ENCODE measurements at places on chromosomes 6 and 20.
A peak's percentile ranks its signal among the peaks of the same experiment; 100 is the strongest.

DNA sequence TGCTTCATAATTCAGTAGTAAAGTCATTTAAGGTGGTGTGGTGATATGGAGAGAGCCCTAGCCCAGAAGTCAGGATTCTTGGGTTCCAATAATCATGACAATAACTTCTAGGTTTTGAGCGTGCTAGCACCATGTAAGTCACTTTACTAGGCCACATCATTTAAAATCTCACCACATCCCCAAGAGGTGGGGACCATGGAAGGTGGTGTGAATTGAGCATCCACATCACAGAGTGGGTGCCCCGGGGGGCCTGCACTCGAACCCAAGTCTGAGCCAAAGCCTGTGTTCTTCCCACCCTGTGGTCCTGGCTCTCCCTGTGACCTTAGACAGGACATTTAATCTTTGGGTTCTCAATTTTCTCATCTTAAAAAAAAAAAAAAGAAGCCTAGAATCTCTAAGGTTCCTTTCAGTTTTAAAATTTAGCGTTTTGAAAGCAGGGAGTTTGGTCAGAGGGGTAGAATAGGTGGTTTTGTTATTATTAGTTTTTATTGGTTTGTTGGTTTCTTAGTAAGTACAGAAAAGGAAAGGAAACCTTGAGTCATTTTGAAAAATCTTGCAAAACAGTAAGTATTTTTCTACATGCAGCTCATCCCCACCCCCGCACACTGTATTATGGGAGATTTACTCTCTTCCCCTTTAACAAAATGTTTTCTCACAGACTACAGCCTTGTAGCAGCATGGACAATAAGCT lies 26.4 kb downstream of the ARMC2 start:
- DNase-seq, result peak; percentile 83

DNA sequence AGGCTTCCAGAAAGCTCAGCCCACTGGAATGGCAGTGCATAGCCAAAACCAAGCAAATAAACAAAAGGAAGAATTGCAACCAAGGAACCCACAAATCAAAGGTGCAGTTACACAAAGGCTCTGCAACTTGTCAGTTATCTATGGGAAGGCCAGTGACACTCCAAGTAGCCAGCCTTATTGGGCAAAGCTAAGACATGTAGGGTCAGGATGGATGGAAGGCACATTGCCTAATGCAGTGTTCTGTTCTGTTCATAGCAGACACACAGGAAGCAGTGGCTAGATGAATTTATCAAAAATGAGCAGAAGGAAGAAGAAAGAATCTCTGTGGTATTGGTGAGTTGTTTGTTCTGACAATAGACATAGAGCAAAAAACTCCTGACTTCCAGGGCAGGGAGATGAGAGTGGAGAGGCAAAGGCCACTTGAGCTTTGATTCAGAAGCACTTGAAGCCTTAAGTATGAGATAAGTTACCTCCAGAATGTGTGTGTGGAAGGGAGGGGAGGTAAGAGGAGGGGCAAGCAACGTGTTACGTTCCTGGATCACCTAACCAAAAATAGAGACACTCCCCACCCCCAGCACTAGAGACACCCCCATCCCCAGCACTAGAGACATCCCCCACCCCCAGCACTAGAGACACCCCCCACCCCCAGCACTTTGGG lies 57.9 kb upstream of the AKAP12 start:
- no peak for DNase-seq

- peak; percentile 19 for DNase-seq
These were observed 53.5 kb upstream of the CEP85L start for GRCh38 chr6:118704915-118705314.

- DNase-seq, result no peak
These were observed 21.5 kb downstream of the OLIG3 start for GRCh38 chr6:137472641-137473137.

DNA sequence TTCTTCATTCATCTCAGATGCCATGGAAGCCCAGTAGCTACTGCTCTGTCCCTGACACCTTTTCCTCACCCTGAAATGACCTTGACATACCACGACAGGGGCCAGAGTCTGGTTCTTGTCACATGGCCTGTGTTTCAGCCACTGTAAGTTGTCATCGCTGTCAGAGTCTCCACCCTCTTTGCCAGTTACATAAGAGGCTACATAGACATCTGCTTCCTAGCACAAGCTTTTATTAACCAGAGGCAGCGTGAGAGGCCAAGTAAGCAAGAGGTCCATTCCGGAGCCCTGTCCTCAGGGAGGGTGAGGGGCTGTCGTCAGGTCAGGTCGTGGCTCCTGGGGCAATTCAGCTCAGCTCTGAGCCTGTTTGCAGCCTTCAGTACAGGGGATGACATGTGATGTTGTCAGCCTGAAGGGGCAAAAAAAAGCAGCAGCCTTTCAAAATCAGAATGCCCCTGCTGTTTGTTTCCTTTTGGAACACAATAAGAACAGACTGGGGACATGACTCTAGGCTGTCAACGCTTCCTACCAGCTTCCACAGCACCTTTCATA lies 146.3 kb downstream of the MTFR2 start:
- DNase-seq, result no peak

DNA sequence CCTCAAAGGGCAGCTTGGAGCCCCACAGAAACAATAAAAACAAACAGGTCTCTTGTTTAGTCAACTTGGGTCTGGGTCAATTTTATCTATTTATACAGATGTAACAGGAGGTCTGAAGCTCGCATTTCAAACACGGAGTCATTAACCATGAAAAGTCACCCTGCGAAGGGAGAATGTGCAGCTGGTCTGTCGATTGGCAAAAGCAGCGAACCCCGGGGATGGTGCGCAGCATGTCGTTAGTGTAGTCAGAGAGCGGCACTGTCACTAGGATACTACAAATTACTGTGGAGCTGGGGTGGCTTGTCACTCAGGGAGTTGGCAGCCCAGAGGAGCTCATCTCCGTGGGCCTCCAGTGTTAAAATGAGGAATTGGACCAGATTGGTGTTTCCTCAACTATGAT lies 190.4 kb upstream of the ARG1 start:
- no peak for DNase-seq

DNA sequence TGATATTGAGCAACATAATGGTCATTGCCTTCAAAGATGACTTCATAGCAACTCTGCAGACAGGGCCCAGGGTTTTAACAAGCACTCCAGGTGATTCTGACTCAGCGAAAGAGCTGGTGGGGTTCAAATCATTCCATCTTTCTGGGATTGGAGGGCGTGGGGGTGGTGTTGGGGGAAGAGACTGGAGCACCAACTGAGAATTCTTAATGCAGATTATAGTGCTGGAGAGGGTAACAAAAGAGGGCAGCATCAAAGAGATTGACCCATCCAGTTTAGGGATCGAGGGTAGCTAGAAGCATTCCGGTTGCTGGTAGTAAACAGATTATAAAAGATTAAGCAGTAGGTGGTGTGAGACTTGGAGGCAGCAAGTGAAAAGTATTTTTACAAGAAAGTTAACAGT lies 15.9 kb downstream of the PFDN4 start:
- no peak for DNase-seq

GRCh38 chr20:22698259-22698842 lies 114.0 kb upstream of the FOXA2 start:
- no peak for DNase-seq

- DNase-seq, result peak; percentile 37
These were observed 531.9 kb upstream of the MAN1A1 start for GRCh38 chr6:119881416-119881815.

- no peak for DNase-seq
These were observed 17.8 kb downstream of the HIVEP2 start for GRCh38 chr6:142927271-142927580.

GRCh38 chr20:380763-381580 lies 412 bp downstream of the TRIB3 start:
- peak; percentile 89 for DNase-seq

- no peak for DNase-seq
These were observed 338.7 kb upstream of the RUNX2 start for GRCh38 chr6:44989391-44989790.

DNA sequence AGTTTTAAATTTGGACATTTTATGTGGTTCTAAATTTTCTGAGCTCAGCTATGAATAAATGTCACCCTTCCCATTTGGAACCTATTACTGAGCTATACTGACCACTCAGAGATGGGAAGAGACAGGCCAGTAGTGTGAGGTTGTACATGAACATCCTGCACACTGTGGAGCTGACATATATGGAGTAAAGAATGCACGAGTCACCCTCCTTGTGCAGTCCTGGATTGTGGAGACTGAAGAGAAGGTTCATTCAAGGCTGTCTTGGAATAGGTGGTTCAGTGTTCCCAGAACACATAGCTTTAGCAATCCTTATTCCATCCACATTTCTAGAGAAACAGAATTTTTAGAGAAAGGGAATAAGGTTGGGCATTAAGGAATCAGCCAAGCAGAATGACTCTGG lies 50.3 kb upstream of the OGFRL1 start:
- DNase-seq, result peak; percentile 28

- no peak for DNase-seq
These were observed 68.6 kb upstream of the FYN start for GRCh38 chr6:111941686-111942330.

- no peak for DNase-seq
These were observed 60.0 kb upstream of the EZR start for GRCh38 chr6:158879180-158879579.

DNA sequence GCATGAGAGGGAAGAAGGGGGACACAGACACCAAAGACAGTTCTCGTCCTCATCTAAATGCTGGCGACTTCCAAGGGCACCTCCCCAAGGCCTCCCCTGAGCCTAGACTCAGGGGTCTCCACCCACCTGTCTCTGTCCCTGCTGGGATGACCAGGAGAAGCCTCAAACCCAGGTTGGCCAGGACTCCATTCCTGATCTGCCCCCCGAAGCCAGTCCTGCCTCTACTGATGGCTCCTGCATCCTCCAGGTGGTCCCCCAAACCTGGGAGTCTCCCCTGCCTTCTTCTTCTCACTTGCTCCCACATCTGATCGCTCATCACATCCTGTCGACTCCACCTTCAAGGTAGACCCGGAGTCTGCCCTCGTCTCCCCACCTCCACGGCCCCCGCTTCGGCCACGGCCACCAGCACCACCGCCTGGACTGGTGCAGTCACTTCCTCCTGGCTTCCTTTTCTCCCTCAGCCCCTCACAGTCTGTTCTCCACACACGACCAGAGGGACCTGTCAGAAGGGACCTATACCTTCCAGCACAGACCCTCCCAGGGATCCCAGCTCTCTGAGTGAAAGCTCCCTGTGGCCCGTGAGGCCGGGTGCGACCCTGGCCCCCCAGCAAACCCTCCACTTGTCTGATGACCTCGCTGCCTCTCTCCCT lies 92.1 kb downstream of the CEBPB start:
- no peak for DNase-seq

GRCh38 chr6:163241683-163242082 lies 172.8 kb upstream of the QKI start:
- DNase-seq, result no peak

- DNase-seq, result peak; percentile 89
These were observed at the start of gene RBL1 for GRCh38 chr20:37095599-37096414. Gene RBL1 (minus strand): TSS chr20:37095997. CDS start chr20:37095928, 69 bp downstream.

DNA sequence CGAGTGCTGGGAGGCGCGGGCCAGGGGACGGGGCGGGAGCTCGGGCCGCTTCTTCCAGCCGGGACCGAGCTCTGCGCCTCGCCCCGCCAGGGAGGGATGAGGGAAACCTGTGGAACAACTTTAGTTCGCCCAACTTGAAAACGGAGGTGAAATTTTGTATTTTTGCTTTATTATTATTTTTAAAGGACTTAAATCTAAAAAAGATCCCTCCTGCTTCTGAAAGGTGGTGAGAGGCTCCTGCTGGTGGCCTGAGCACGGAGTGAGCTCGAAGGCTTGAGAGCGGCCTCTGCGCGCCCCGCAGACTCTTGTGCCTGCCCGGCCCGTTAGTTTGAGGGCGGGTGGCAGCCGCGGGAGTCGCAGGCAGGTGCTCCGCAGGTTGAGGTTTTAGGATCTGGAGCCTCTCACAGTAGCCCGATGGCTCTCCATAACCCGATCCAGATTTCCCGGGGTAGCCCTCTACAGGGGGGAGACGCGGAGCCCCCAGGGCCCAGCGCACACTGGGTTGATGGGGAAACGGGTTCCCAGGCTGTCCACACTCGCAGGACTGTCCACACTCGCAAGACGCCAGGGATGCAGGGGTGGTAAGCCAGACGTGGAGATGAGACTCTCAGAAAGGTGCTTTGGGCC lies 46.2 kb upstream of the SUPT3H start:
- DNase-seq, result no peak

GRCh38 chr6:114115652-114116051 lies 144.7 kb upstream of the HDAC2 start:
- no peak for DNase-seq

DNA sequence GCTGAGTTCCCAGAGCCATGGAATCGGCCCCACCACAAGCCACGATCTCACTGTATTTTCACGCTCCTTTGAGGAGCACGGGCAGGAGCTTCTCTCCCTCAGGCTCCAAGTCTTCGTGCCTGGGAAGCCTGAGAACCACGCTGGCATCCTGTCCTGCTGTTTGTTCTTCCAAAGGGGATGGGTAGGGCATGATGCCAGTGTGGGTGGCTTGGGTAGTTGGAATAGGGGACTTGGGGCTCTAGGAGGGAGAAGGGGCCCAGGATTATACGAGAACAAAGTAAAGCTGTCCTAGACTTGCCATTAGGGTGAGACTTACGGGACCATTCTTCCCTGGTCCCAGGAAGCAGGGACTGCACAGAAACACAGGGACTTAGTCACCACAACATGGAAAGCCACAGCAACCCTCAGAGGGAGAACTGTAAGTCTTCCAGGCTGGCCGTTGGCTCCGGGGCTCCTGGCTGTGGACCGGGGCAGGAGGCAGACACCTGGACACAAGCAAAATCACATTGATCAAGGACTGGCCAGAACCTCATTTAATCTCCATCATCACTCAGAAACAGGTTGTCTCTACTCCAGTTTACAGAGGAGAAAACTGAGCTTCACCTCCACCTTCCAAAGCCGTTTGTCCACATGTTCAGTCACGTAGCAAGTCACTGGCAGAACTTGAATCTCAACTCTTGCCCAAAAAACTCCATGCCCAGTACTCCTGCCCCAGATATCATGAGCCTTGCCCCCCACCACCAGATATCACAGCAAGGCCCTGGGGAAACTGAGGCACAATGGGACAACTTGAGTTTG lies 1.3 kb downstream of the CCN5 start:
- DNase-seq, result peak; percentile 33

GRCh38 chr20:12241065-12241464 lies 323.4 kb downstream of the BTBD3 start:
- DNase-seq, result no peak

GRCh38 chr20:43444107-43444506 lies 13.6 kb upstream of the SRSF6 start:
- no peak for DNase-seq

- DNase-seq, result no peak
These were observed 62.5 kb downstream of the RALGAPA2 start for GRCh38 chr20:20649945-20650344.

DNA sequence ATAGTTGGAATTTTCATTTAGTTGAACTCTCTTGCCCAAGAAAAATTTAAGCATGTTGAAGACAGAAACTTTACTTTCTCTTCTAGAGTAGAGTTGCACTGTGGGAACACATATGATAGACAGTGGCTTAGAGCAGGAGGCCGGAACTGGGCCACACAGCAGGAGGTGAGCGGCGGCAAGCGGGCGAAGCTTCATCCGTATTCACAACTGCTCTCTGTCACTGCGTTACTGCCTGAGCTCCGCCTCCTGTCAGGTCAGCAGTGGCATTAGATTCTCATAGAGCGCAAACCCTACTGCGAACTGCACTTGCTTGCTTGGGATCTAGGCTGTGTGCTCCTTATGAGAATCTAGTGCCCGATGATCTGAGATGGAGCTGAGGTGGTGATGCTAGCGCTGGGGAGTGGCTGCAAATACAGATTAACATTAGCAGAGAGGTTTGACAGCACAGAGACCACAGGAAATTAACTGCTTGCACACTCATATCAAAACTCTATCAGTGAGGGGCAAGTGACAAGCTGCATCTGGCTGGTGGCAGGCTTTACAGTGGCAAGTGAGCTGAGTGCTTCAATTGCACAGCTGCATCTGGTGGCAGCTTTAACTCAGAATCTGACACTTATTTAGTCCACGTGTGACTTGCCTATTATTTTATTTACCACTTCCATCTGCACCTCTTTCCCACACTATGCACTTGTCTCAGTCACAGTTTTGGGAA lies 174.9 kb upstream of the C6orf118 start:
- DNase-seq, result no peak
